ENCODE measurements at places on chromosomes 2 and 18. TPM values are rescaled to one million over a fixed set of nuclear protein-coding genes. Genes with fewer than 3 reads are reported as not detected.

DNA sequence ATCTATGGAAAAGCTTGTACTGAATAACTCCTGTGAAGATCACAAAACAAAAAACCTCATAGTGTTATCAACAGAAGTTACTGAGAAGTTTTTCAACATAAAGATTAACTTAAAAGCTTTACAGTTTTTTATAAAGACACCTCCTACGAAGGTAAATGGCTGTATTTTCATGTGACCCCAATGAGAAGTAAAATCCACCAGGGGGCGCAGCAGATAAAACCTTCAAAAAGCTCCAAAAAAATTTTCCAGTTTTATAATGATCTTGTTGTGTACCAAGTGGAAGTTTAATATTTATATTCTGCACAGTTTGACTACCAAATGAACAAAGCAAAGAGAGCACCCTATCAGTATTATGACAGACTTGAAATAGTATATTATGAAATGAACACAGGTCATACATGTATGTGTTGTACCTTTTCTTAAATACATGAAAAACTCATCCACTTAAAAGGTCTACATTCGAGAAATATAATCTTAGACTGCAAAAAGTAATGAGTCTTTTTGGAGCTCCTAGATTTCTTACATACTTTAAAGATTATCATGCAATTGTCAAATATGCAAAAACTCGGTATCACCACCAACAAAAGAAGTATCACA lies 38.5 kb downstream of the PNO1 start:
- DNase-seq: peak; percentile 34

DNA sequence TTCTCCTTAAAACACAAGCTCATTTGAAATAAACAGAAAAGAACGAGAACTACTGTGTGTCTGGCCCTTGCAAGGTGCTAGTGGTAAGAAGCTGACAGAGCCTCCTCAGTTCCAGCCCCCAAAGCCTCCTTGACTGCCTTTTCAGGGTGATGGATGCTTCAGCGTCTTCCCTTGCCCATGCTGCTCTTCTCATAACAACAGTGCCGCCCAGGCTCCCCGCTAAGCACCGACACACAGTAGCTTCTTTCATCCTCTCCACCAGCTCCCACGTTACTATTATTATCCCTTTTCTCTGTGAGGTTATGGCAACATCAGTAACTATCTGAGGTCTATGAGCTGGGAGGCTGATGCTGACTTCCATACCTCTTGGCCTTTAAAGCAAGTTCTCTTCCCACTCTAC lies 418.6 kb downstream of the TSN start:
- DNase-seq: no peak

DNA sequence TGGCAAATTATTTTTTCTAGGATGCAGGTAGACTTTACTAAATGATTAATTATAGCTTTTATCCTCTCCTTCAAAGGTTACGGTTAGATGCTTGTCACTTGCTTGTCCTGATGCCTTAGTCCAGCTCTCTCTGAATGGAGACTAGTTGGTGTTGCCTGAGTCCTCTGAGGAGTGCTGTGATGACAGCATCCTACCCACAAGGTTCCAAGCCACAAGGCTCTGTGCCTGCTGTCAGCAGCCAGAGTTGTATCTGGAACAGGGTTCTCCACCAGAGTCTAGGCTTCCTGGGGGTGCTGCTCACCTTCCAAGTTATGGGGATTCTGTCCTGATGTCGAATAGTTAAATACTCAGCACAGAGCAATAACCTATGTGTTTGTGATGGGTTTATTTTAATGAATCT lies 125.7 kb downstream of the GALNT1 start:
- no peak for DNase-seq

DNA sequence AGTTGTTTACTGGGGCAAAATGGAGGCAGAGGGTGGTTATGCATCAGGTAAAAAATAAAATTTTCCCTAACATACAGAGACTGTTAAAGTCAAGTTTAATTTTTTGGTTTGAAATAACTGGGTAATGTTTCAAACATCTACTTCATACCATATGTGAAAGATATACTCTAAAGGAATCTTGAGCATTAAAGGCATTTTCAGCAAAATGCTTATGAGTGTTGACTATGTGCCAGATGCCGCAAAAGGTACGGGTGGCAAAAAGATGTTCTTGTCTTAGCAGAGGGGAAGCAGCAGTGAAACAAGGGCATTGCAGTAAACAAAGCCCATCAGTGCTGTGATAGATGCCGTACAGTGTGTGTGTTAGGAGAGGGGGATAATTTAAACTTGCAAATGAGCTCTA lies 263.1 kb upstream of the ID2 start:
- no peak for DNase-seq

The MATN3 gene
- total RNA-seq: 3.6 TPM

The NOSTRIN gene
- not detected for total RNA-seq

DNA sequence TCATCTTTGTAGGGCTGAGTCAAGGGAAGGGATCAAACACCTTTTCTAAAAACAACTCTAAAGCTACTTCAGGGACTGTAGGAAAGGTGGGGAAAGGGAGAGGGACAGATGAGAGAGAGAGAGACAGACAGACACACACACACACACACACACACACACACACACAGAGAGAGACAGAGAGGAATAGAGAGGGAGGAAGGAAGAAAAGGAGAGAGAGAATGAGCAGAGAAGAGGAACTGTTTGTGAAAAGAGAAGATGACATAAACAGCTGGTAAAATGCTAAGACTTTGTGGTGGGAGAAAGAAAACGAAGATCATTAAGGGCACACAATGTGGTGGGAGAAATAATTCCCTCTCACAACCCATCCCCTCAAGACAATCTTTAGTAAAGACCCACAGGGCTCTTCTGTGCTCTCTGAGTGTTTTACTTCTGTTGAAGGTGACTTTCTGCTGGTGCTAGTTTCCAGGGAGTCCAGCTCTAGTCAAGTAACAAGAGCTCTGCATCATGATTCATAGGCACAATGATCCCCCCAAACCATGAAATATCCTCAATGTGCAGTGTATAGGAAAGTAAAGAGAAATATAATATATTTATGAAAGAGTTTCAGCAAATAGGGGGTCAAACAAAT lies 77.2 kb upstream of the STK17B start:
- no peak for DNase-seq

DNA sequence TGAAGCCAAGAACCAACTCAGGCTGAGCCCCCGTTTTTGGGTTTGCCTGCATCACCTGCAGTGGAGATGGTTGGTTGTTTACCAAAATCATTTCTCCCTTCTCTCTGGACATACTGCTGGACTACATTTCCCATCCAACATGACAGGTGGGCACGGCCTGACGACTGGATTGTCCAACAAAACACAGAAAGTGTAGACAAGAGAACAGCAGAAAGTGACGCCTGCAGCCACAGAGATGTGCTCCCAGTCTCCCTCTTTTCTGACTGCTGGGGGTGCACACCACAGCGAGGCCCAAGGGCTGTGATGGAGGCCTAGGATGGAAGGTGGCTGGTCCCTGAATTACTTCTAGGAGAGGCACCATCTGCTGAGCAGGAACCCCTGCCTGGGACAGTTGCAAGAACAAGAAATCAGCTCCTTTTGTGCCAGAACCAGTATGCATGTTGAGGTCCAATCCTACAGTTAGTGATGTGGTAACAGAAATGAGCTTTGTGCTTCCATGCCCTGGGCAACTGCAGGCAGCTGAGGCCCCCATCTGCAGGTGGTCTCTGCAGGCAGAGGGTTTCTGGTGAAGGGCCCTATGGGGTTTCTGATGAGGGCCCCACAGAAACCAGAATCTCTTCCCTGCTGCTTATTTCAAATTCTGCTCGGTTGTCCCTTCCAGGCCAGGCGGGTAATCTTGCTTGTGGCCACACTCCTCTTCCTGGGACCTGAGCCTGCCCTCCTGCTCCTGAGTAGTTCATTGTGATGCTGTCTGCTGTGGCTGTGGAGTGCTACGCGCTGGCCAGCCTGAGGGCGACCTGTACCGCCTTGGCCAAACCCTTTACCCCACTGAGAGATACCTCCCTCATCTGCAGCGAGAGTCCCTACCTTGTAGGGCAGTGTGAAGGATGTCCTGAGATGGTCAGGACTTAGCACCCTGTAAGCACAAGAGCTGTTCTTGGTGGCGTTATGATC lies 168.3 kb downstream of the ASB1 start:
- DNase-seq: no peak

DNA sequence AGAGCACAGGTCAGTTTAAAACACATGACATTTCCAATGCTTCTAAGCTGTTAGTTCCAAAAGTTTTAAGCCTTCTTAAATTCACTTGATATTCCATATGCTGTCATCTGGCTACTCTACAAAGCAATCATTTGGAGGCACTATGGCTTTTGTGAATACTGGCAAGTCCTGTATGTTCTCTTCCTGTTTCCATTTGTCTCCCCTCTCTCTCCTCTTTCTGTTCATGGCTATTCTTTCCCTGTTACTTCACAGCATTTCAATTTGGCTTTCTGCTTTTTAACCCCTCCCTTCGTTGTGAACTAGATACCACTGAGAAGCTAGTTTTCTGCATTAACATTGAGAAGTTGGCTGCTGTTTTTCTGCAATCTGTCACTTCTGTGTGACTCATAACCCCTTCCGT lies 1337.2 kb upstream of the CELF4 start:
- no peak for DNase-seq

- DNase-seq: no peak
These were observed 420.5 kb downstream of the NRXN1 start for GRCh38 chr2:50611351-50611871.

GRCh38 chr2:20698916-20699613 lies 32.1 kb downstream of the GDF7 start:
- no peak for DNase-seq

The RTP5 gene
- not detected for total RNA-seq

- DNase-seq: no peak
These were observed 113.2 kb downstream of the SH3RF3 start for GRCh38 chr2:109242210-109242653.

- DNase-seq: peak; percentile 83
These were observed 122.2 kb downstream of the TANC1 start for GRCh38 chr2:159090514-159091201.

DNA sequence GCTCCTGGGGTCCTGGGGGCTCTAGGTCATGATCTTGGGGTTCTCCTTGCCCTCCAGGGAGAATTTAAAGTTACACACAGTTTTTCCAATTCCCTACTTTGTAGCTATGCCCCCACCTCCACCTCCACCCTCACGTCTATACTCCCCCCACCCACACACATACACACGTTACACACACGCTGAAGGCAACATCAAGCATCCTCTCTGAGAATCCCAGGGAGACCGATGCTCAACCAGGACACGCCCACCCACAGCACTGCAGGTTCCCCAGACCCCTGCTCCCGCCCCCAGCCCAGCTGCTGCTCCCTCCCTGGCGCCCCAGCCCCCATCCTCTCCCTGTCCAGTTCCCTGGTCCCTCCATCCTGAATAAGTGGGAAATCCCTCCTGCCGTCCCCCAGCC lies 6.4 kb upstream of the TNS1 start:
- DNase-seq: no peak

DNA sequence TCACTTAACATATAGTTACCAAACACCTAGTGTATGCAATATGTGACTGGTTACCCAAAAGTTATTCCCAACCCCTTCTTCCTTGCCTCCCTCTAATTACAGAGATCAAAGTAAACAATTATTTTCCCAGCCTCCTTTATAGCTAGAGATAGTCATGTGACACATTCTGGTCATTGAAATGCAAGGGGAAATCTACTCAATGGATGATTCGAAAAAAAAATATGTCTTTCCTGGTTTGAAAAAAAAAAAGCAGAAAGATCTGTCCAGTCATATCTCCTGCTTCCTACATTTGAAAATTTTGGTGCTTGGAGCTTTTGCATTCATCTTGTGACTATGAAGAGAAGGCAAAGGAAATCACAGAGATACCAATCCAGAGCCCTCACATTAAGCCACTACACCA lies 27.6 kb upstream of the UGP2 start:
- no peak for DNase-seq

- DNase-seq: no peak
These were observed 62.5 kb downstream of the CENPO start for GRCh38 chr2:24855726-24856125.

DNA sequence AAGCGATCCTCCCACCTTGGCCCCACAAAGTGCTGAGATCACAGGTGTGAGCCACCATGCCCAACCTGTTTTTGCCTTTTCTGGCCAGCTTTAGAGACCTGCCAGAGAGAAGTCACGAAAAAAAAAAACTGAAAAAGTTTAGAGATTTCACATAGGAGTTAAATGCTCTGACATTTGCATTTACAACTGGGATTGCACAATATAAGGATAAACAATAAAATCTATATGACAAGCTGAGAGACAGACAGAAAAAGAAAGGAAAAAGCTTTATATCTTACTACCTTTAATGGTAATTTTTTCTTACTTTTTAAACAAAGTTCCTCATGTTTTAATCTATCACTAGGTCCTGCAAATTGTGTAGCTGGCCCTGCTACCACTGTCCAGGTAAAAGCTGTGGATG lies 466.5 kb downstream of the TXNL1 start:
- DNase-seq: no peak

- DNase-seq: no peak
These were observed 12.9 kb downstream of the ALLC start for GRCh38 chr2:3670941-3671340.

DNA sequence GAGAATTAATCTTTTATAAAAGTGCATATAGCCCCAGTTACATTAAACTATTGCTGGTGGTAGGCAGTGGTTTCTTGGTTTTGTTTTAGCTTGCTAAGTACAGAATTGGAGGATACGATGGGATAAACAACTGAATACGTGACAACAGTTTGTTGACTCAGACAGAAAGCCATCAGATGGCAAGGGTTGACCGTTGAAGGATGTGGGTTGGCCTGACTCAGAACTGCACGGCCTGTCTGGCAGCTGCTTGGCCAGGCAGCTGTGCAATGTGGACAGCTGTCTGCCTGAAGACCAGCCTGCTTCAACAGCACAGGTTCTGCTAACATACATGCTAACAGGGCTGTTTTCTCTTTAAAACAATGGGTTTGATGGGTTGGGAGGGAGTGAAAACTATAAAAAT lies 46.6 kb downstream of the PRKRA start:
- DNase-seq: no peak

The EFHD1 gene
- not detected for total RNA-seq

- DNase-seq: no peak
These were observed 44.7 kb upstream of the ALKAL2 start for GRCh38 chr2:332592-332991.

The ARHGAP28 gene
- 0.46 TPM for total RNA-seq

- no peak for DNase-seq
These were observed 114.6 kb downstream of the DOCK10 start for GRCh38 chr2:224927646-224928173.

DNA sequence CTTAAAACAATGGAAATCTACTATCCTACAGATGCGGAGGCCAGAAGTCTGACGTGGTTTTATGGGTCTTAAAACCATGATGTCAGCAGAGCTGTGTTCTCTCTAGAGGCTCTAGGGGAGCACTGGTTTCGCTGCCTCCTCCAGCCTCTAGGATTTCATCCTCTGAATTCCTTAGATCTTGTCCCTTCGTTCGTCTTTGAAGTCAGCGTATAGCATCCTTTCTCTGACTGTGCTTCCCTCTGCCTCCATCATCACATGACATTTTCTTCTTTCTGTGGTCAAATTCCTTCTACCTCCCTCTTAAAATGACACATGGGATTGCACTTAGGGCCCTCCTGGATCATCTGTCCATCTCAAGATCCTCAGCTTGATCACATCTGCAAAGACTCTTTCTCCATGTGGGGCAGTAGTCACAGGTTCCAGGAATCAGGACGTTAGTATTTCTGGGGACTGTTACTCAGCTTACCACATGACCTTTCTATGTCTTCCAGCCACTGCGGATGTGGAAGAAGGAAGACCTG lies 22.7 kb upstream of the NCK2 start:
- no peak for DNase-seq
